Occipital lobe (tissue), 3 donors: ENCODE measurements at places on chromosomes 1 and 21.

DNA sequence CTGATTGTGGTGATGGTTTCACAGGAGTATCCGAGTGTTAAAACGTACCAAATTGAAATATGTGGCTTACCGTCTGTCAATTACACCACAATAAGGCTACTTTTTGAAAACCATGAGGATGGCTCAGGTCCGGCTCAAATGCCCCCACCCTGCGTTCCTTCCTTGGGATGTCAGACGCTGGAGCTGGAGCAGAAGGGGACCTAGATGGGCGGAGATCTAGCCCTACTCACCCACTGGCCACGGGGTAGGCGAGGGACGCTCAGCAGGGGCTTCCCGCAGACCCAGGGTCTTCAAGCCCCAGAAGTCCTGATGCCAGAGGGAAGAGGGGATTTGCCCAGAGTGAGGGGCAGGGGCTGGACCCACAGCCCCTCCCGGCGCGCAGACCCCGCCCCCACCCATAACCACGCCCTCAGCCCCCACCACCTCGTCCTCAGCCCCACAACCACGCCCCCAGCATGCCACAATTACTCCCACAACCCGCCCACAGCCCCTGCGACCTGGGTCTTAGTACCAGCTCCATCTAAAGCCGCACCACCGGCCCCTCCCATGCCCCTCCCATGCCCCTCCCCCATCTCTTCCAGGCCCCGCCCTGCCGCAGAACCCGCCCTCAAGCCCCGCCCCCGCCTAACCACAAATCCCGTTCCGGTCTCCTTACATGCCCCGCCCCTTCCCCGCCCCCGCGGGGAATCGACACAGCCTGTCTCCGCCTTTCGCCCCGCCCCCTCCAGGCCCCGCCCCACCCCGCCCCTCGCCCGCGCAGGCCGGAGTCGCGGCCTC, at the start of gene LRRC3:
Gene LRRC3 (plus strand): TSS at position 764 of the 777 bp plus-strand sequence. CDS start 1,135 bp downstream, outside the sequence.
- no peak for DNase-seq

- no peak for DNase-seq
Observed at GRCh38 chr1:11377001-11377583, 101.9 kb upstream of the DISP3 start.

- DNase-seq = no peak
Observed at GRCh38 chr21:41152147-41152546, 15.8 kb upstream of the BACE2 start.

DNA sequence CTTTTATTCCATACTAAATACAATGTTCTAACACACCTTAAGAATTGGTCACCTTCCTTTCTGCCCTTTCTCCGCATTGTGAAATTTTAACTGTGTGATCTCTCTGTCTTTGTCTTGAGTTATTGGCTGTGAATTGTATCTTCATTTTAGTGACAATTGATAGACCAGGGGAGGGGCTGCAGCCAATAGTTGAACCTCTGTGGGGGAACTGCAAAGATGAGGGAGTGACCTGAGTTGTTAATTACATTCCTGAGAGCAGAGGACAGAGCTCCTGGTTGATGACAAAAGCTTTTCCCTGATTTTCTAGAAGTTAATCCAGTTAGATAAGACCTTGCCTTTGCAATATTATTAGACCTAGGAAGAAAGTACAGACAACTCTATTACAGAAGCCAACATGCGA, 1535.7 kb downstream of the BRINP3 start:
- no peak for DNase-seq

DNA sequence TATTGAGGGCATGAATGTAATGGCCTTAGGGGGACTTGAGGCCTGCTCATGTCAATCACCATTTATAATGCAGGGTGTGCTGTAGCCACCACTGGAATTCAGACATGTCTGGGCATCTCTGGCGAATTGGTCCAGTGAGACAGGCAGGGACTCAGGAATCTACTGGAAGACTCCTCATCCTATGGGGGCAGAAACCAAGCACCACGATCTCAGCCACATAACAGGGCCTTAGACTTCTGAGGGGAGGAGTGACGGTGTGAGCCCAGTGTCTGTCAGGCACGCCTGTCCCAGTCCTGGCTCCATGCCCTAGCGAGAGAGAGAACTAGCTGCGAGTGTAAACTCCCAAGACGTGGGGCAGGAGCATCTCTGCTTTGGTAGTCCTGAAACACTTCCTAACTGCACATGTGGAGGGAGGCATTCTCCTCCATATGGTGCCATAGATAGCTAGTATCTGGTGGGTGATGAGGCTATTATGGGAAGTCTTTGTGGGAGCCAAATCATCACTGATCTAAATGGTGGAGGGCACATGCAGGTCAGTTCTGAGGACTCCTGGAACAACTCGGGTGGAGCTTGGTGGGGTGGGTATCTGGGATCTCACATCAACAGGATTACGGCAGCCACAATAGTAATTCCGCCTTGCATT, 29.8 kb upstream of the KIAA0040 start:
- DNase-seq = no peak

DNA sequence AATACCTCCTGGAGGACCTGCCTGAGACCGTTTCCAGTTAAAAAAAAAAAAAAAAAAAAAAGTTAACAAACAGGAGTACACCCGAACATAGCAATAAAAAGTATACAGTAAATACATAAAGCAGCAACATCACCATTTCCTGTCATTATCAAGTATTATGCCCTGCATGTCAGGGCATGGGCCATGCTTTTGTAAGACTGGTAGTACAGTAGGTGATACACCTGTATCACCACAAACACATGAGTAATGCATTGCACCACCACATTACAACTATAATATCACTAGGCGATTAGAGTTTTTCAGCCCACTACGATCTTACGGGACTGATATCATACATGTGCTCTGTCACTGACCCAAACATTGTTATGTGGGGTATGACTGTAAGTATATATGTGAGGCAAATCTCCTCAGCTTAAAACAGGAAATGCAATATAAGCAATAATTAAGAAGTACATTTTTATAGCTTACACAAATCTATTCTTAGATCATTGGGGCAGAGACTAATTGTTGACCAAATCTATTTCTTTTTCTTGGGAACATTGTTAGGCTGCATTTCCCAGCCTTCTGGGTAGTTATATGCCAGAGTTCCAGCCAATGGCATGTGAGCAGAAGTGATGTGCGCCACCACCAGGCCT, 98.1 kb downstream of the PLD5 start:
- no peak for DNase-seq

DNA sequence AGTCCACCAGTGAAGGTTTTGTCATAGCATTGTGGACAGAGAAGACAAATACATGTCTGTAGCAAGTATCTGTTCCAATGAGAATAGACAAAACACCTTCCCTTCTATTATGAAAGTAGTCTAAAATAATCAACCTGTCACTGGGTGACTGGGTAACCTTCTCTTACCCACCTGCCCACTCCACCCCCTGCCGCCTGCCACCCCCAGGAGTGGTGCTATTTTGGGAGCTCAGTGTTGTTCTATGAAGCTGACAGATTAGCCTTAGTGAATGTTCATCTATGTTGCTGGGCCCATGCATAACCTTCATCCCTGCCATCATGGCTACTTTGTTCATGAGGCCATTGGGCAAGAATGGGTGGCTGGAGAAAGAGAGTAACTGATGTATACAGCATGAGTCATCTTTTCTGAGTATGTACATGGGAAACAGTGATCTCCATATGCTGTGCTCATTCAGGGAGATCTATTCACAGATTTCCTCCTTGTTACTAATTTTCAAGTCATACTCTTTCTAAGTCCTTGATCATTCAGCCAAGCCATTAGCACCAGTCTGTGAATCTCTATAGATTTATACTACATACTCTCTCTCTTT, 24.8 kb downstream of the MARK1 start:
- DNase-seq = no peak

GRCh38 chr21:25850126-25850842, 115.5 kb downstream of the GABPA start:
- DNase-seq = no peak

- DNase-seq = no peak
Observed at GRCh38 chr1:34740161-34740868, 14.5 kb upstream of the GJB5 start.

GRCh38 chr1:8018492-8019228, 7.4 kb downstream of the ERRFI1 start:
- no peak for DNase-seq

DNA sequence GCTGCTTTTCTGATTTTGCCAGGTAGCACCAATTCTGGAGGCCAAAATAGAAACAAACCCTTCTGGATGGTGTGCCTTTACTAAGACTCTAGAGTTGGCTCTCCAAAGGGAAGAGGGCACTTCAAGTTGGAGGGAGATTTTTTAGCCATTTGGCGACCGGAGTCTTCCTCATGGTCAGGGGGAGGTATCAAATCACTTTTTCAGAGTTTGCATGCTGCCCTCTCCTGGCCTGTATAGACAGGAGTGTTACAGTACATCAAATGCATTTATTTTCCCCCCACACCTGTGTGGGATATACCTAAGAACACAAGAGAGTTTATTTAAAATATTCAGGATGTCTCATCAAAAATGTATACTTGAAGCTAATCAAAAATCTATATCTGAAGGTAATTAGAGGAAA, 3.2 kb downstream of the GREM2 start:
- no peak for DNase-seq

DNA sequence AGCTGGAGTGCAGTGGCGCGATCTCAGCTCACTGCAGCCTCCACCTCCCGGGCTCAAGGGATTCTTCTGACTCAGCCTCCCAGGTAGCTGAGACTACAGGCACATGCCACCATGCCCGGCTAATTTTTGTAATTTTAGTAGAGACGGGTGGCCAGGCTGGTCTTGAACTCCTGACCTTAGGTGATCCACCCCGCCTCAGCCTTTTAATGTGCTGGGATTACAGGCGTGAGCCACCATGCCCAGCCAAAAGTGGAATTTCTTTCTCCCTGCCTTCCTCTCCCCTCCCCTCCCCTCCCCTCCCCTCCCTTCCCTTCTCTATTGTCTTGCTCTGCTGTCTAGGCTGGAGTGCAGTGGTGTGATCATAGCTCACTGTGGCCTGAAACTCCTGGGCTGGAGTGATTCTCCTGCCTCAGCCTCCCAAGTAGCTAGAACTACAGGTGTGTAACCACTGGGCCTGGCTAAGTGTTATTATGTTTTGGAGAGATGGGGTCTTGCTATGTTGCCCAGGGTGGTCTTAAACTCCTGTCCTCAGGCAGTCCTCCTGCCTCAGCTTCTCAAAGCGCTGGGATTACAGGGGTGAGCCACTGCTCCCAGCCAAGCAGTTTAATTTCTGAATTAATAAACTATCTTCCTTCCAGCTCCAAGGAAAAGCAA, 10.0 kb upstream of the MACF1 start:
- DNase-seq = no peak

DNA sequence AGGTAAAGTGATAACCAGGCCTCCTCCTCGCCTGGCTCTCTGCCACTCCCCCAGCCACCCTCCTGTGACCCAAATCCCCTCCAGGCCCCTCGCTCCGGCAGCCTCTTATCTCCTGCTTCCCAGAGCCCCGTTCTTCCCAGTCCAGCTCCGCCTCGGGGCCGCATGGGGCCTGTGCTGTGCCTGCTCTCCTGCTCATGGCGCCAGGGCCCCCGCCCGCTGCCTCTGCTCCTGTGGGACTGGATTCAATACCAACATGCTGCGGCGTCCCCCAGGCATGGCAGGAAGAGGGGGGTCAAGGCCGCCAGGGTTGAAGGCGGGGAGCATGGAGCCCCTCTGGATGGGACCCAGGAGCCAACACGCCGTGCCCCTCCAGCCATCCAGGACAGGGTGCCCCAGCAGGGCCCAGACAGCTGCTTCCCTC, 213.0 kb upstream of the VAMP3 start:
- no peak for DNase-seq

- no peak for DNase-seq
Observed at GRCh38 chr1:188904201-188904600, 1573.5 kb downstream of the BRINP3 start.

GRCh38 chr1:47793563-47793962, 203.6 kb downstream of the TRABD2B start:
- DNase-seq = no peak

- DNase-seq = no peak
Observed at GRCh38 chr1:98865796-98866195, 138.9 kb downstream of the PLPPR5 start.

GRCh38 chr1:162908780-162909179, 47.8 kb upstream of the CCDC190 start:
- DNase-seq = no peak

- DNase-seq = no peak
Observed at GRCh38 chr1:24424207-24424606, 8.6 kb downstream of the NIPAL3 start.

- DNase-seq = no peak
Observed at GRCh38 chr1:198559362-198559761, 18.9 kb upstream of the ATP6V1G3 start.

GRCh38 chr1:170461762-170462384, 70.1 kb upstream of the GORAB start:
- DNase-seq = no peak

DNA sequence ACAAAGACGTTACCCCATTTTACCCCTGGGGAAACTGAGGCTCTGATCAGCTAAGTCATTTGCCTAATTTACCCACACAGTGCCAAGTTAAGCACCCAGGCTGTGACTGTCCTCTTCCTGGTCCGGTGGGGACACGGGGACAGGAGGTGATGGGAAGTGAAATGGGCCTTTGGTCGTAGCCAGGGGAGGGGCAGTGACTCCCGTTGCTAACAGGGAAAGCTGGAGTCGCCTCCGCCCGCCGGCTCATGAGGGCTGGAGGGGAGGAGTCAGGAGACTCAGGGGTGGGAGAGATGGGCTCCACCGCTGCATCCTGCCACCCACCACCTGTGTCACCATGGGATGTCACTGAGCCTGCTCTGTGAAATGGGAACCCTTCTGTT, 139.3 kb downstream of the PGBD5 start:
- DNase-seq = no peak

- no peak for DNase-seq
Observed at GRCh38 chr1:181159451-181160140, 71.1 kb downstream of the IER5 start.

DNA sequence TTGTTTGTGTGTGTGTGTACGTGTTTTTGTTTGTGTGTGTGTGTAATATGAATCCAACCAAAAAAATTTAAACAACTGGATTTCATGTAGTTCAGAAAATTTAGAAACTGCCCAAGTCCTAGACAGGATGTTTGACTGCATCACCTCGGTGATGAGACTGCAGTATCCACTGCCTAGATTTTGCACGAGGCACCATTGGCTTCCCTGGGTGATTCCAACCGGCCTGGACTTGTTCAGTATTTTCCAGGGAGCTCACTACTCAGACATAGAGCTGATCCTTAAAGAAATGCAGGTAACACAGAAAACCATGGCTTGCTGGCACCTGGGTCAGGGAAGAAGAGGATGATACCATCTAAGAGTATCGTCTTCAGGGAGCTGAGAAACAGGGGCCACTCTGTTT, 18.2 kb upstream of the KCNK2 start:
- no peak for DNase-seq

GRCh38 chr1:206510371-206510770, 3.0 kb downstream of the RASSF5 start:
- DNase-seq = no peak
